ENCODE measurements at places on chromosomes 16 and 17.

- DNase-seq: no peak
Observed at GRCh38 chr16:30491744-30492308, 19.3 kb downstream of the ITGAL start.

DNA sequence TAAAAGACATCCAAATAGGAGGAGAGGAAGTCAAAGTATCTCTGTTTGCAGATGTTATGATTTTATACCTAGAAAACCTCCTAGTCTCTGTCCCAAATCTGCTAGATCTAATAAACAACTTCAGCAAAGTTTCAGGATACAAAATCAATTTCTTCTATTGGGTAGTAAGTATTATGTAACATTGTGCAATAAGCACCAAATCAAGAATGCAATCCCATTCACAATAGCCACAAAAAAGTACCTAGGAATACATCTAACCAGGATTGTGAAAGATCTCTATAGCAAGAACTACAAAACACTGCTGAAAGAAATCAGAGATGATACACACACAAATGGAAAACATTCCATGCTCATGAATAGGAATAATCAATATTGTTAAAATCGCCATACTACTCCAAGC lies 13.0 kb downstream of the NLRP1 start:
- no peak for DNase-seq

- no peak for DNase-seq
Observed at GRCh38 chr17:17154981-17155380, 51.2 kb downstream of the PLD6 start.

GRCh38 chr16:83960521-83961249 lies 7.4 kb upstream of the NECAB2 start:
- no peak for DNase-seq

GRCh38 chr16:57118461-57119084 lies 26.2 kb downstream of the CPNE2 start:
- DNase-seq: no peak

- no peak for DNase-seq
Observed at GRCh38 chr17:75105126-75106080, 4.4 kb upstream of the ARMC7 start.

DNA sequence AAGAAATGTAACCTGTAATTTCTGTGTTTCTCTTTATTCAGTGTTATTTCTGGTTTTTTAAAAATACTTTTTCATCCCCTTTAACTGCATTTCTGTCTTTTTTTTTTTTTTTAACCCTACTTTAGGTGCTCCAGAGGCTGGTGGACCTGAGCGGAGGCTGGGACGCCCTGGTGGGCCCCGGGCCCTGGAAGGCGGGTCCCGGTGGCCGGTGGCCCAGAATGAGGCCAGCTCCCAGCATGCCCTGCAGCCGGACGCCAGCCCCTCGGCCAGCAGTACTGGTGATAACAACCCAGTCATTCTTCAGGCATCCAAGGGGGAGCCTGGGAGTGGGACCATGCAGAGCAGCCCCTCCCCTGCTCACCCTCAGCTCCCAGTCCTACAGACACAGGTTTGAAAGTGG lies 1.5 kb downstream of the SRCAP start:
- no peak for DNase-seq

- DNase-seq: no peak
Observed at GRCh38 chr17:53490447-53490968, 332.2 kb upstream of the KIF2B start.

DNA sequence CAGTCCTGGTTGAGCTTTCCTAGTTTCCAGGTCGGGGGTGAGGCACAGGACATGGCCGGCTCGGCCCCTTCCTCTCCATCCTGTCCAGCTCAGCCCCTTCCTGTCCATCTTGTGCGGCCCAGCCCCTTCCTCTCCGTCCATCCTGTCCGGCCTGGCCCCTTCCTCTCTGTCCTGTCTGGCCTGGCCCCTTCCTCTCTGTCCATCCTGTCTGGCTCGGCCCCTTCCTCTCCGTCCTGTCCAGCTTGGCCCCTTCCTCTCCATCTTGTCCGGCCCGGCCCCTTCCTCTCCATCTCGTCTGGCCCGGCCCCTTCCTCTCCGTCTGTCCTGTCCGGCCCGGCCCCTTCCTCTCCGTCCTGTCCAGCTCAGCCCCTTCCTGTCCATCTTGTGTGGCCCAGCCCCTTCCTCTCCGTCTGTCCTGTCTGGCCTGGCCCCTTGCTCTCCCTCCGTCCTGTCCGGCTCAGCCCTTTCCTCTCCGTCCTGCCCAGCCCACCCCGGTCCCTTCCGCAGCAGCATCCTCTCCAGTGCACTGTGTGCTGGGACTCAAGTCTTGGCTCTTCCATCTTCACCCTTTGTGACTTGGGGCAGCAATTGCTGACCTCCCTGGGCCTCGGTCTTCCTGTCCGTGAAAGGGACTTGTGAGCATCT lies 5.5 kb upstream of the ZNF750 start:
- no peak for DNase-seq

DNA sequence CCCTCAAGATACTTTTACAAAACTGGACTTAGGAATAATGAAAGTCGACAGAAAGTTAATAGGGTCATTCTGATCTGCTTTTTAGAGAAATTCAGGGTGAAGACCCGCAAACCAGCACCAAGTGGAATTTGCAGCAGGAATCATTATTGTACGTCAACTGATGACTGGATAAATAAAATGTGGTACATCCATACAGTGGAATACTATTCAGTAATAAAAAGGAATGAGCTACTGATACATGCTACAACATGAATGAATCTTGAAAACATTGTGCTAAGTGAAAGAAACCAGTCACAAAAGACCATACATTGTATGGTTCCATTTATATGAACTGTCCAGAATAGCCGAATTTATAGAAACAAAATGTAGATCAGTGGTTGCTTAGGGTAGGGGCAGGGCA lies 83.1 kb downstream of the GNAO1 start:
- no peak for DNase-seq

- DNase-seq: no peak
Observed at GRCh38 chr17:3641717-3642486, 5.3 kb downstream of the CTNS start.

- no peak for DNase-seq
Observed at GRCh38 chr17:75625813-75626486, 7.3 kb upstream of the SMIM5 start.

- DNase-seq: no peak
Observed at GRCh38 chr16:5018793-5019192, 14.9 kb downstream of the NAGPA start.

GRCh38 chr17:78765821-78766220 lies 16.3 kb downstream of the CYTH1 start:
- DNase-seq: no peak

DNA sequence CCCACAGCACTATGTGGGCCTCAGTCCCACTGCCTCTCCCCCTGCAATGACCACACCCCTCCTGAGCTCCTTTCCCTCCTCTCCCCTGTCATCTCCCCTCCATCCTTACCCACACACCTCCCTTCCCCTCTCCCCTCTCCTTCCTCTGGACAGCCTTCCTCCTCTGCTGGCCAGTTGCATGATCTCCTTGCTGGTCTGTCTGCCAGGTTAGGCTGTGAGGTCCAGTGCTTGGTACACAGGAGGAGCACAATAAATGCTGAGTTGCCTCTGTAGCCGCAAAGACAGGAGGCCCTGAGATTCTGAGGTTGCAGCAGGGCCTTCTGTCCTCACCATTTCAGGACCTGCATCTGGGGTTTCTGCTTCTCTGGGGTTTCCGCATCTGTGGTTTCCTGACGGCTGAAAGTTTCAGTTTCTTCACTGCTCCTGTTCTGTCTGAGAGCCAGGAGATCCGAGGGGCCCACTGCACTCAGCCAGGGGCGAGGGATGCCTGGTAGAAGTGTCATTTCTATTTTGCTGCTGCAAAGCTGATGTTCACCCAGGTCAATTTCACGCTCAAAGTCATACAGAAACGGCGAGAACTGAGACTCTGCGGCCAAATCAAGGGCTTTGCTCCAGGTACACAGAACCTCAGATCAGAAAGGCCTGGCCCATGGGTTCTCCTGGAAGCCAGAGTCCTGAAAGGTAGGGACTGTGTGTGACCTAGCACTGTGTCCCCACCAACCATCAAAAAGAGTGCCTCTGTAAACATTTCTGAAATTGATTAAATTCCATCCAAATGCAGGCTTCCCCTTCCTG lies 4.6 kb upstream of the SLC12A3 start:
- DNase-seq: peak; percentile 11

GRCh38 chr17:79393358-79394052 lies 217.3 kb downstream of the RBFOX3 start:
- DNase-seq: peak; percentile 6

GRCh38 chr16:85027958-85028684 lies 526 bp downstream of the KIAA0513 start:
- DNase-seq: no peak

GRCh38 chr17:27768858-27769410 lies 31.4 kb downstream of the NOS2 start:
- no peak for DNase-seq

DNA sequence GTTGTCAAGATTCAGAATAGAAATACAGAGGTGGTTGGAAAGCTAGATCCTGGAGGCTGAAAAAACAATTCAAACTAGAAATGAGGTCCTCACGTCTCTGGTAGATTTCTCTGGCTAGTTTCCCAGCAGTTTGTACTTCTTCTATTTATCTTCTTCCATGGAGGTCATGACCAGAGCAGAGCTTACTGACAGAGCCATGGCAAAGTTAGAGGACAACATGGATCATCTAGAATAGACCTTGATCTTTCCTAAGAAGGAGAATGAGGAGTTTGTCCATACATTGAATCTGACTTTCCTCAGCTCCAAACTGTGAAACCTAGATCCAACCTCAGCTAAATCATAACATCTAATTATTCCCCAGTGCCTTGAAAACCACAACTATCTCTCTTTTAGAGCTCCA lies 900.8 kb upstream of the GOT2 start:
- no peak for DNase-seq

DNA sequence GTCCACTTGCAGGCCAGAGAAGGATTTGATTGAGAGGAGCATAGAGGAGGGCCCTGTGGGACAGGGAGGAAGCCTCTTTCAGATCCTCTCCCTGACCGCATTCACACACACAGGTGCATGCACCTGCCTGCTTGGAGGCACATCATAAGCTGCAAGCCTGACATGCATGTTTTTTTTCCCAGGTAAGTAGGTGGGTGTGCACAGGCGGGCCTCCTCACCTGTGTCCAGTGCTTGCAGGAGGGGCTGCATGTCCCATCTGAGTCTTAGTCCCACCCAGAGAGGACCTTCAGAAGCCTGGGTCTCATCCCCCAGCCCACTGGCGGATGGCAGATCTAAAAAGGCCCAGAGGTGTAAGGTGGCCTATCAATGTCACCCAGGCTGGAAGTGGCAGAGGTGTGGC lies 130.8 kb downstream of the TMEM132E start:
- no peak for DNase-seq

GRCh38 chr17:65704731-65705130 lies 143.3 kb upstream of the AXIN2 start:
- DNase-seq: no peak

GRCh38 chr17:2406903-2407790 lies 6.3 kb upstream of the MNT start:
- DNase-seq: no peak

DNA sequence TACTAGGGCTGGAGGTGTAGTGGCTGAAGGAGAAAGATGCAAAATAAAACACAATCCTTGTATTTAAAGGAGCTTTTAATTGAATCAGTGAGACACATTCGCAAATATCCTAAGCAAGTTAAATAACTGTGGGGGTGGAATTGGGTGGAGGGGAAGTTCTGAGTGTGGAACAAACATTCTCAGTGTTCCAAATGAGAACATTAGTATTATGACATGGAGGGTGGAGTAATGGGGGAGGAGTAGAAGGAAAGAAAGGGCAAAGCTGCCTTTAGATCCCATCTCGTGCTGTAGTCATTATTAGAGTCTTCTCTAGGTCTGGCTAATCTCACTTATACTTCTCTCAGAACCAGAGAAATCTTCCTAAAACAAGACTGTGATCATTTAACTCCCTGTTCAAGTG lies 169.7 kb downstream of the ANKFN1 start:
- no peak for DNase-seq

- DNase-seq: no peak
Observed at GRCh38 chr16:1326946-1327618, 6.4 kb upstream of the BAIAP3 start.

DNA sequence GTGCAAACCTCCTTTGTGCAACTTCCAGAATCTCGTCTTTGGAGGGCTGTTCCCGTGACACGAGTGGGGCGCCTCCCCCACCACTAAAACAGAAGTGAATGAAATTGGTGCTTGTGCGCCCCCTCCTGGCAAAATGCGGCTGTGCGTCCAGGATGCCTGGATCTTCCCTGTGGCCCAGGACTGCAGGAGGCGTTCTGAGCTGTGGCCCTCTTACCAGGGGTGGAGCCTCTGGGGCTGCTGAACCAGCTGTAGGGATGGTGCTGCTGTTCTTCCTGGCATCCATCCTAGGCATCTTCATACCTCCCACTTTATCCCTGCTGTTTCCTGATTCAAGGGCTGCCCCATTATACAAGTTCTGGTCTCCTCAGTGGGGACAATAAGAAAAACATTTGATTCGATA lies 18.5 kb upstream of the NAGLU start:
- peak; percentile 65 for DNase-seq

- no peak for DNase-seq
Observed at GRCh38 chr17:66357037-66357436, 54.6 kb downstream of the PRKCA start.

DNA sequence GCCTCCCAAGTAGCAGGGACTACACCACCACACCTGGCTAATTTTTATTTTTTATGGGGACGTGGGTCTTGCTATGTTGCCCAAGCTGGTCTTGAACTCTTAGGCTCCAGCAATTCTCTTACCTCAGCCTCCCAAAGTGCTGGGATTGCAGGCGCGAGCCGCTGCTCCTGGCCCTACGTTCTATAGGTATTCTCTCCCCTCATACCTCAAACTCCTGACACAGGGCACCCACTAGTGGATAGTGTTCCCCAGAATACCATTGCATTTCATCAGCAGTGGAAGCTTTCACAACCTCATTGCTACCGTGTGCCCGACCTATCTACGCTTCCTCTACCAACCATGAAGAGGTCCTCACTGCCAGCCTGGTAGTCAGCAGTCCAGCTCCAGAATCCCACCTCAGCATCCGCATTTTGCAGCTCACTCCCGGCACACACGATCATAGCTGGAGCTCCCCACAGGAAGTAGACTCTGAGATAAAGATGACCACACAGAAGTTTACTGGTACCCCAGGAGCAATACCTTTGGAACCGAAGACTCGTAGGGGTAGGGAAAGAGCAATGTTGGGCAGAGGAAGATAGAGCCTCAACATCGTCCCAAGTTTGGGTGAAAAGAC lies 9.3 kb downstream of the CTRB2 start:
- DNase-seq: no peak

DNA sequence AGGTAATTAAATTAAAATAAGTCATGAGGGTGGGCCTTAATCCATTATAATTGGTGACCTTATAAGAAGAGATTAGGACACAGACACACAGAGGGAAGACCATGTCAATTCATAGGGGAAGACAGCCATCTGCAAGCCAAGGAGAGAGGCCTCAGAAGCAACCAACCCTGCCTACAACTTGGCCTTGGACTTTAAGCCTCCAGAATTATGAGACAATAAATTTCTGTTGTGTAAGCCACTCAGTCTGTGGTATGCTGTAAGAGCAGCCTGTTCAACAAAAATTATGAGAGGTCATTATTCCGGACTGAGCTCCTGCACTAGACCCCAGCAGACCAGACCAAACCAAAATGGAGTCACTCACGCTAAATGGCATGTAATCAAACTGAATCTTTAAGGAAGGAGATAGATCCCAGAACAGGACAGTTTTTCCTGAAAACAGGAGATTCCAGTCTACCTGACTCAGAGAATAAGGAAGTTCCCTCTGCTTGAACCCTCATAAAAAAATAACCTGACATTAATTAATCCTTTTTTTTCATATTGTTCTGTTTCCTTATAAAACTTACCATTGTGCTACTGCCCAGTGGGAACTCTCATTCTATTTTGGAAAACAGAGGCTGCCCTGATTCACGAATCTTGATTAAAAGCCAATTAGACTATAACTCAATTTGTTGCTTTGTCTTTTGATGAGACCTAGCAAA lies 74.3 kb downstream of the DNAH3 start:
- DNase-seq: no peak

- DNase-seq: no peak
Observed at GRCh38 chr16:11619327-11619851, 32.7 kb upstream of the LITAF start.
